ENCODE measurements at places on chromosomes 6 and 20.

GRCh38 chr6:89353118-89353556, 615 bp upstream of the UBE2J1 start:
- DNase-seq, result no peak

GRCh38 chr20:32336918-32337347, 21.2 kb upstream of the ASXL1 start:
- peak; percentile 81 for DNase-seq

DNA sequence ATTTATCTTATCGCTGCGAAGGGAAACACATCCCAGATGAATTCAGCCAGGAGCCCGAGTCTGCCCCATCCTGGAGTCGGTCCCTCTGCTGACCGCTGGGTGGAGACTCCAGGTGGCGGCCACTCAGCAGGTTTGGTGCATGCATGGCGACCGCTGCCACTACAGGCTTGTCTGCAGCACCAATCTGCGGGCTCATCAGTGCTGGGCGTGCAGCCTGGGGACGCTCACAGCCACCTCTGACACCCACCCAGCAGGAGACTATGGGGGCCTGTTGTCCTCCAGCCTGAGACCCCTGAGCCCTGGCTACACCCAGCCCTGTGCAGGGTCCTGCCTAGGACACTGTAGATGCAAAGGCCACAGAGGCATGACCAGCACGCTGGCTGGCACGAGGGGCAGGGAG, 40.5 kb upstream of the GATA5 start:
- DNase-seq, result no peak

- peak; percentile 23 for DNase-seq
Observed at GRCh38 chr6:135586844-135587243, 89.3 kb upstream of the AHI1 start.

- DNase-seq, result no peak
Observed at GRCh38 chr6:85472744-85473143, 22.9 kb downstream of the NT5E start.

GRCh38 chr6:41680182-41680965, 42.1 kb downstream of the MDFI start:
- no peak for DNase-seq

DNA sequence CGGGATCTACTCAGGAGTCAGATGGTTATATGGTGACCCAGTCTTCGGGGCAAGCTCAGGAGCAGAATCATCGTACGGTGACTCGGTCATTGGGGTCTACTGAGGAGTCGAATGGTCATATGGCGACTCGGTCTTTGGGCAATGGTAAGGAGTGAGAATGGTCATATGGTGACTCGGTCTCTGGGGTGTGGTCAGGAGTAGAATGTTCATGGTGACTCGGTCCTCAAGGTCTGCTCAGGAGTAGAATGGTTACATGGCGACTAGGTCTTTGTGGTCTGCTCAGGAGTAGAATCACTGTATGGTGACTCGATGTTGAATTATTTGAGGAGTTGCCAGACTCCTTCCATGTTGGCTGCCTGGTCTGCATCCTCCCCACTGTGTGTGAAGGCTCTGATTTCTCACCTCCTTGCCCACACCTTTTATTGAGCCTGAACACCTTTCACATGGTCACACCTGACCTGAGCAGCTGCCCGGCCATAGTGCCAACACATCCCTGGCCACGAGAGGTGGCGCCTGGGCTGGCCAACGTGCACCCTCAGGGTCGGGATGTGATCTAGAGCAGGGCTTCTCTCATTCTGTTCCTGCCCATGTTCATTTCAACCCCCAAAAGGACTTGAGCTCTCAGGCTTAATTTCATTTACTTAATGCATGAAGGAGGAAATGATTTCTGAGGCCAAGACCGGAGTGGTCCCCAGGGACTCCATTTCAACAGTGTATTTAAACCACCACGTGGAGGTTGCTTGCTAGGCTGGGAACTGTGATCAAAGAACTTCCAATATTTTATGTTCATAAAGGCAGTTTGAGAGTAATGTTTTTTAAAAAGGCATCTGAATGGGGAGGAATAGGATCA, 119.5 kb downstream of the PHACTR3 start:
- no peak for DNase-seq

GRCh38 chr20:11861479-11861878, 56.2 kb upstream of the BTBD3 start:
- no peak for DNase-seq

DNA sequence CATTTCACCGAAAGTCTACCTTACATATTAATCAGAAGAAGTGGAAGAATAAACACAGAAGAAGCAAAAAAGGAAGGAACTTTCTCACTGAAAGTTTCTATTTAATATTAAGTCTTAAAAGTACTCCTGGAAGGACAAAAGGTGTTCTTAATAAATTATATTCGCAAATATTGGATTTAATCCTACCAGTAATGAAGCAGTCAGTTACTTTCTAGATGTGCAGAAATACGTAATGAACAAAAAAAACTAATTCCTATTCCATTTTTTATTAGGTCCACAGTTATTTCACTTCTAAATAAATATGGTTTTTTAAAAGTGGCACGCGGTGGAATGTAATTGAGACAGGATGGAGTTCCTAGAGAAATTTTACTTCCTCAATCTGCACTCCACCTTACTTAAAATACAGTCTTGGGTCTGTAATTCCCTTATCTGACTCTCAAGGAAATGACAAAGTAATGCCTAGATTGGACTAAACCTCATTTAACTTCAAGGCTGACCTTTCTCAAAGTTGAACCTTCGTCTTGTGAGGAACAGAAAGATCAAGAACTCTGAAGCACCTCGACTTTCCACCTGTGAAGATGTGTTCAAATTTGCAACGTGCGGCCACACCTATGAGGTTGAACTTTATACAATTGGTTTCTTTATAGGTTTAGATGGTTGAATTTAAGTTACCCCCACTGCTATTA, 1.1 kb upstream of the TRAM2 start:
- peak; percentile 56 for DNase-seq

All from hematopoietic multipotent progenitor cell treated with erythropoietin and hydrocortisone succinate and interleukin-3 and kit ligand, for 6 days (in vitro differentiated cells).